ENCODE measurements at places on chromosomes 6 and 20. TPM values are rescaled to one million over a fixed set of nuclear protein-coding genes. Genes with fewer than 3 reads are reported as not detected.

PRSS16 gene
- total RNA-seq, result 4.7 TPM

OR2J3 gene
- total RNA-seq, result not detected

AIF1 gene
- total RNA-seq, result not detected

HLA-DRA gene
- total RNA-seq, result not detected

PTCHD4 gene
- total RNA-seq, result not detected

C6orf15 gene
- not detected for total RNA-seq

ARMC12 gene
- total RNA-seq, result 0.47 TPM

VSX1 gene
- 0.56 TPM for total RNA-seq

All from A549 treated with CpdA at 1 μM for 4 hours (cell line).